NCI-H2107 (cell line): ENCODE measurements at places on chromosomes 5 and 9.

DNA sequence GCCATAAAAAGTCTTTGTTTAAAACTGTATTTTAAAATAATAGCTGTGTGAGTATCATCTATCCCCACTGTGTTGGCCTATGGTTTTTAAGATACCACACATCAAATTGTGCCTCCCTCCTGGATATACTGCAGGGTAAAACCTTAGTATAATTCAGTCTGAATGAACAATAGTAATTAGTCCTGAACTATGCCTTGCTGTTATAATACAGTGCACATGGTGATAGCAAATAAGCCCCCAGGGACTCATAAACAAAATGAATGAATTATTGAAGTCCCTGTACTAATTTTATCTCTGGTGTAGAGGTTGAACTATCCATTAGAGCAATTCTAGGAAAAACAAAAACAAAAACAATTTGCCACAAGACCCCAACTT is 142.7 kb upstream of the ADAMTSL1 start:
- DNase-seq, result no peak

DNA sequence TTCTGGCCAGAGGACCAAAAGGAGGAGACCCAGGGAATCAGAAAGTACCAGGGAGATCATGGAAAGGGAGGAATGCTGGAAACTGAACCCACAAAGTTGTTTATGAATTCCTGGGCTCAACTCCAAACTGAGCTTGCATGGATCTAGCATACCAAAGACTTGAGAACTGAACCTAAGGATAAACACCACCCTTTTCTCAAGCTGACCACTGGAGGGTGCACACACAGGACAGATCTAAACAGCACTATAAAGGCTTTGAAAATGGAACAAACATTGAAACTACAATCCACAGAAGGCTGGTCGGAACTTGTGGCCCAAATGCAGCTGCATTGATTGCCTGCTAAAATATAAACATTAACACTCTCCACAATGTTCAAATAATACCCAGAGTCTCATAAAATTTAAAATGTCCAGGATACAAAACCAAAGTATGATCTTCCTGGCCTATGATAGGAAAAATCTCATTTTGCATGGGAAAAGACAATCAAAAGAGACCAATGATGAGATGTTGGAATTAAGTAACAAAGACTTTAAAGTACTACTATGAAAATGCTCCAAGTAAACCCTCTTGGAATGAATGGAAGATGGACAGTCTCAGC is 15.6 kb upstream of the IRF1 start:
- no peak for DNase-seq

DNA sequence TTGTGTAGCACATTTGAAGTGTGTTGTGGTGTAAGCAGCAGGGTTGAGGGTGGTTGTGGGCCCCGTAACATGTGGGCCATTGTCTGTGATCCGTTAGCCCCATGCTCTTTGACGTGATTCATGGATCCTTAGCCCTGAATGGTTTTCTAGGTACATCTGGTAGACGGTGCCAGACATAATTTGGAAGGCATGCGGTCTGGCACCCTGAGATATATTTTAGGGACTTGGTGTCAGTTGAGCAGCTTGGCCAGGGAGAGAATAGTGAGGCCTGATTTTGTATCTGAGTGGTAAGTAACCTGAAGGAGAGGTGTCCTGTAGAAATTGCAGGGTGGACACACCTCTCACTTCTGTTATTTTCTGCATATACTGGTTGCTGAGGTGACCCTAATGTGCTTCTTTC is 10.9 kb downstream of the SH3GL2 start:
- DNase-seq, result no peak

GRCh38 chr5:111756581-111757354 is at the start of gene NREP:
NREP (minus strand) TSS chr5:111757194; CDS start chr5:111755772, 1,422 bp downstream.
- DNase-seq, result peak; percentile 30

GRCh38 chr5:17415321-17415758 is 82.7 kb upstream of the TAF11L2 start:
- no peak for DNase-seq

- no peak for DNase-seq
These were observed 456.6 kb downstream of the ARHGEF28 start for GRCh38 chr5:74082512-74083055.

DNA sequence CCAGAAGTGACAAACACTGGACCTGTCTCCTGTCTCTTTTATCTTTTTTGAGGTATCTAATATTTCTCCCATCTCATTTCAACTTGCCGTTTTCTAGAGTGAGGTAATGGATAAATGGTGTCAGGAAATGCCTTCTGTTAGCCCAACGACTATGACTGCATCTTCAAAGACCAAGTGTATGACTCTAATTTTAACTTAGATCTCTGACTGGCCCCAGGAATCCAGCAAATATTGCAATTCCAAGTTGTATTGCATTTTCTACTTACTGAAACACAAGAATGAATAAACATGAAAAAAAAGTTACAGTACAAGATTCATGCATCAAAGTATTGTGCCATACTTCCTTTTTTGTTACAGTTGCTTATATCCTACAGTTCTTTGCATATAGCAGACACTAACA is 26.3 kb downstream of the SLC28A3 start:
- no peak for DNase-seq

- DNase-seq, result no peak
These were observed 2141.0 kb upstream of the ACO1 start for GRCh38 chr9:30243467-30243866.

GRCh38 chr5:50300878-50301277 is 140.2 kb downstream of the EMB start:
- no peak for DNase-seq

DNA sequence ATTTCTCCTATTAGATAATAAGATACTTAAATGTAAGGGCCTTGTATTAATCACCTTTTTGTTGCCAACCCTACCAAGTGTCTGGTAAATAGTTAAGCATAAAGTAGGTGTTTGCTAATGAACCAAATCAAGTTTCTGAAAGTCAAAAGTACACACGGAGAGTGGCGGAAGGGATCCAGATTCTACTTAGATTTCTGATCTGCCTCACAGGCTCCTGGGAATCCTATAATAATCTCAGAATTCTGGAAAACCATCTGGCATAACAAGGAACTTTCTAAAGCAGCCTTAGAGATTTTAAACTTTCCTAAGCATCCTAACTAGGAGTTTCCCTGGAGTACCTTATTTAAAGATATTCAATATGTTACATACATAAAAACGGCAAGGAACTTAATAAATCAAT is 363.2 kb upstream of the SMC2 start:
- DNase-seq, result no peak

GRCh38 chr5:72956324-72957140 is 691 bp downstream of the FCHO2 start:
- no peak for DNase-seq

- DNase-seq, result no peak
These were observed 87.2 kb downstream of the LMNB1 start for GRCh38 chr5:126864042-126864688.

DNA sequence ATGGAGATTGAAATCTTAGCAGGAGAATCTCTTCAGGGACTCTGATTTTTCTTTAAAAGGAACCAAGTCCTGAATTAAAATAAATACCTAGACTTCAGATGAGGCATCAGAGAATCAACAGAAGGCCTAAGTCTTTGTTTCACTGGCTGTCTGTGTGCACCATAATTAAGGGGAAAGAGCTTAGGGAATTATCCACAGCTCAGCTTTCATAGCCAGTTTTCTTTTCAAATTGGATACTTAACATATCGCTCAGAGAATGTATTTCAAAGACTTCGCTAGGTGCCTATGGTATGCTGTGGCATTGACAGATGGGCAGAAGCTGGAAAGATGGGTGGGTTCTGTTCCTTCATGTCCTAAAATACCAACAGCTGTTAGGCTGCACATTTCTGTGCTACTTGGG is 325.8 kb downstream of the TMEM38B start:
- no peak for DNase-seq

DNA sequence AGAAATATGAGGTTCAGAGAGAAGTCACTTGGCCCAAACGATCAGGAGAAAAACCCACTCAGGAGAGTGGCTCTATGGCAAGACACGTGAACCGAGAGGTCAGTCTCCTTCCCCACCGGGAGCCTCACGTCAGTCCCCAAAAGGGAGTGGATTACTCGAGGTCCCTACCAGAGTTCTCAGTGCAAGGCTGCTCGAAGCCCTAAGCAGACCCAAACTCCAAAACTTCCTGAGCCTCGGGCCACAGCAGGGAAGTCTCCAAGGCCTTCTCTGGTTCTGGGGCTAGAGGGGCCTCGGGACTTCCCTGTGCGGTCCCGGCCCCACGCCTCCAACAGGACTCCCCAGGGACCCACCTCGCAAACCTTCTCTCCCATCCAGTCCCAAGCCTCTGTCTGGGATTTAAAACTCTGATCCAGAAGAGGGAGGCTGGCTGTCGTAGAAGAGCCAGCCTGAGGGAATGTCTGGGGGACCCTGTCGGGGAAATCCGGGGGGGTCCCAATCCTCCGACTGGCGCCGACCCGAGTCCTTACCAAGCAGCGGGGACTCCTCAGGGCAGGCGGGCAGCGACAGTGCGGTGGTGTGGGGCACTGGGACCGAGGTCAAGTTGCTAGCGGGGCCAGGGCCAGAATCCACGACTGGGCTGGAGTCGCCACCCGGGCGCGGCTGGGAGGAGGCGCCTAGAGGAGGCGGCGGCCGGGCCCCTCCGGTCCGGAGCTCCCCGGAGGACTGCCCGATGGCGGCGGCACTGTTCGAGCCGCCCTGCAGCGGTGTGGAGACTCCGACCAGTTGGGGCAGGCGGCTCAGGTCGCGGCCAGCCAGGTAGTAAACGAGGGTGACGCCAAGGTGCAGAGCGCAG is 679 bp downstream of the B4GALT1 start:
- DNase-seq, result no peak

- DNase-seq, result no peak
These were observed 583 bp downstream of the DIAPH1 start for GRCh38 chr5:141618030-141618803.

DNA sequence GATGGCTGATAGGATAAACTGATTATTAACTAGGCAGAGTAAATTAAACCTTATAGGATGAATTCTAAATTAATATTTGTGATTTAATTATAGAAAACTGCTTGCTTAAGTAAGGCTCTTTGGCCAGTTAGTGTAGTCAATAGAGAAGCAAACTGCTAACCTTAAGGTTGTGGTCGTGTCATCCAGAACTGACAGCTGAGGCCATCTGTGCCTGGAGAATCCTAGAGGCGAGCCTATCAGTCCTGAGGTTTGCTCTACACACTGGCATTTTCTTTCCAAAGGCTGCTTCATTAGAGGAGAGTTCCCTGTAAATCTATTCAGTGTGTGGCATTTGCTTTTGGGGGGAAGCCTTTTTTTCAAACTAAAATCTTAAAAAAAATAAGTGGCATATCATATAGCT is 169.2 kb downstream of the MEF2C start:
- no peak for DNase-seq

GRCh38 chr5:160601046-160601445 is 179.4 kb downstream of the PTTG1 start:
- DNase-seq, result no peak

DNA sequence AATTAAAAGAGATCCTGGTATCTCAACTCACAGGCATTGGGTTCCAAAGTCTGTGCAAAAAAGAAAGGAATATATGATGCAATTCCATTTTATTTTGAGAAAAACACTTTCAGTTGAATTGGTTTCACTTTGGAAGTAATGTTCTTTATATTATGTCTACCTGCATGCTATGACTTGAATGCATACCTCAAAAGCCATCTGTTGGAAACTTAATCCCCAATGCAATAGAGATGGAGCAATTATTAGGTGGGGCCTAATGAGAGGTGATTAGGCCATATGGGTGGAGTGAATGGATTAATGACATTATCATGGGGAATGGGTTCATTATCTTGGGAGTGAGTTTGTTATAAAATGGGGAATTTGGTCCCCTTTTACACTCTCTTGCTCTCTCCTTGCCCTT is 293.3 kb downstream of the CSNK1G3 start:
- no peak for DNase-seq

DNA sequence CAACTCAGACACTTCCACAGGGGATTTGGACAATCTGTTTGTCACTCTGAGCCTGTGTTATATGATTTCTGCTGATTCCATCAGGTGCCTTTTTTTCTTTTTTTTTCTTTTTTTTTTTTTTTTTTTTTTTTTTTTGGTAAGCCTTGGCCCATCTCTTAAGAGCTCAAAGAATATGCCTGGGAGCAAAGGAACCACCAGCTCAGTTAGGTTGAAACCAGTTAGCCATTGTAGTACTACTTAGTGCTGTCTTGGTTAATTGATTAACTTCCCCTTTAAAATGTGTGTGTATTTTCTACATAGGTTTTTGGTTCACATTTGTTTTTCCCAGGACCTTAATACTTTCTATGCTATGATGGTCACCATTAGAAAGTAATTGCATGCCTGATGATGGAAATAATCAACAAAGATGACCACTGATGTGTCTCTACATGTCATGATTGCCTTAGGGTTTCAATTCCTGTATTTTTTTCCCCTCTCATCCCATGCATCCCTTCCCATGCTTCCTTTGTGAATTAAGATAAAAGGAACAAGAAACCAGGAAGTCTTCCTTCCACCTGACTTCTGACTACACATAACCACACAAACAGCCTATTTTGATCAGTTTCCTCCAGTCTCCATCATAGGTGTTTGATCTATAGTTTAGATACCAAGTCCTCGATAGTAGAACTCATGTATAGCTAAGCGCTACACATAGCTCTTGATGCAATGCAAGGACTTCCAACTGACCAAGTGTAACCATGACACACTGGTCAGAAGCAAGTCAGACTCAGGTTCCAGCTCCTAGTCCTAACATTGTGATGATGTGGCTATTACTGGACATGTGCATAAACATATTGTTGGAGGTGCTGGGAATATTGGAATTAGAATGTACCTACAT is 306.1 kb downstream of the EFNA5 start:
- no peak for DNase-seq

- no peak for DNase-seq
These were observed 293.4 kb downstream of the YTHDC2 start for GRCh38 chr5:113806904-113807303.

- no peak for DNase-seq
These were observed 411.7 kb upstream of the EDIL3 start for GRCh38 chr5:84796399-84796798.

DNA sequence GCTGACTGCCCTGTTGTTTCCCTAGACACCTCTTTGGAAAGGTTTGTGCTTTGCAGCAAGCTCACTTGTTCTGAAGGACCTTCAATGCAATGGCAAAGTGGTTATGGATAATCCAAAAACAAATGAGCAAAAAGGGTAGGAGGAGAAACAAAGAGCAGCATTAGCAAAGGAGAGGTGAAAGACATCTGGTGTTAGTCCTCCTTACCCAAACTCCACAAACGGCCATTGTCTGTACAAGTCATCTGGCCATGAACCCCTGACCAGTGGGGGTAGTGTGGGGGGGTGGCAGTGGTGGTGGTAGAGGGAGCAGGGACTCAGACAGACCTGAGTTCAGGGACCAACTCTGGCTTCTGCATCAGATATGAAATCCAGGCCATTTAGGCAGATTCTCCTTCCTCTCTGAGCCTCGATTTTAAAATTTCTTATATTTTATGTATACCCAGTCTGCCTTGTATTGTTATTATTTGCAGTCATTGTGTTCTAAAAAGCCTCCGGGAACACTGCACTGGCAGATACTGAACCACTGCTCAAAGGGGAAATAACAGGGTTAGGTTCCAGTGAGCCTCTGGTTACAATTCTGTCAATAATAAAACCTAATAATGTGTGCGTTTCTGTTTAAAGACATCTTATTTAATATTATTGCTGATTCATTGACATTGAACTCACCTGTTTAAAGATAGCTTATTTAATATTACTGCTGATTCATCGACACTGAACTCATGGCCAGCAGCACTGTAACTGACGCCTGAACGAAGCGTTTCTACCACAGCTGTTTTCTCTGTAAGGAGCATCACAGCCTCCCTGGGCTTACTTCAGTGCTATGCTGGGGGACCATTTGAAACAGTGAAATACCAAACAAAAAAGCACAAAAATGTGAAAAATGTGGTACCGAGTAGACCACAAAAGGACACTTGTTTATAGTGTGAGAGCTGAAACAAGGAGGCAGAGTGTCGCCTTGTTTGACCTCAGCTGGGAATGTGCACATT is 156.0 kb downstream of the SEC61B start:
- DNase-seq, result no peak

- DNase-seq, result no peak
These were observed 116.7 kb downstream of the CHSY3 start for GRCh38 chr5:130021000-130021399.
